ENCODE measurements at places on chromosomes 16 and 17.

GRCh38 chr16:27364493-27365141, 37.4 kb upstream of the IL21R start:
- no peak for DNase-seq

DNA sequence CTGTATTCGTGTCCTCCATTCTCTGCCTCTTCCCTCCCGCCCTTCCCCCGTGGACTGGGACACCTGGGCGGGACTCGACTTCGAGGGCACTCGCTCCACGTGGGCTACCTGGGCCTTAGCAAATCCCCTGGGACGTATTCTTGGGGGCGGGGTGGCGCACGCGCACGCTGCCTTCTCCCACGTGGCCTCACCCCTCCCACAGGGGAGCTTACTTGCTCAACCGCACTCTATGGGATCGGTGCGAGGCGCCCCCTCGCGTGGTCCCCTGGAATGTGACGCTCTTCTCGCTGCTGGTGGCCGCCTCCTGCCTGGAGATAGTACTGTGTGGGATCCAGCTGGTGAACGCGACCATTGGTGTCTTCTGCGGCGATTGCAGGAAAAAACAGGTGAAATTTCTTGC, 3.5 kb downstream of the VMO1 start:
- DNase-seq = no peak

DNA sequence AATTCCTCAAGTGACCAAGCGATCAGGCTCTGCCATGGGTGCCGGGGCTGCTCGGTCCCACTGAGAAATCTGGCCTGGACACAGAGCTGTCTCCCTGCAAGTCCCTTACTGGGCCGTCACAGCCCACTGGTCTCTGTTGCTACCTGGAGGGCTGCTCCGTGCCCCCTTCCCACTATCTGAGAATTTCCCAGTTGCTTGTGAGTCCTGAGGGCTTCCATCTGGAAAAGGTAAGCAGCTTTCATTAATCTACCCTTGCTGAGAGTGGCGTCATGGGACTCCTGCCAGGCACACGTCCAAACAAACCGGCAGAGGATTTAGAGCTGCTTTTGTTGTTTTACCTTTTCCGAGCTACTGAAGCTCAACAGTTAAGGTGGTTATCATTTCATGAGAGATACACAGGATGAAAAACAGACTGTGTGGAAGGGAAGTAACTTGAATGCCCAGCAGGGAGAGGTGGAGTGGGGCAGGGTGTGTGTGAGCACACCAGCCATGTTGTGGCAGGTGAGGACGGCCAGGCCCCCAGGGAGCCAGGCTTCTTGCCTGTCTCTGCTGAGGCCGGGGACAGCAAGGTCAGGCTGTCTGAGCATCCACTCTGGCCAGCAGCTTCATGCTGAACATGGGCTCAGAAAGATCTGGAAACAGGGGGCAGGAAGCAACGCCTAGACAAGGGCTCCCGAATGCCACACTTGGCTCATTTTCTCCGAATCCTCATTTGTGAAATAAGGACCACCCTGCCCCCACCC, 50.6 kb downstream of the GTF3C1 start:
- no peak for DNase-seq

DNA sequence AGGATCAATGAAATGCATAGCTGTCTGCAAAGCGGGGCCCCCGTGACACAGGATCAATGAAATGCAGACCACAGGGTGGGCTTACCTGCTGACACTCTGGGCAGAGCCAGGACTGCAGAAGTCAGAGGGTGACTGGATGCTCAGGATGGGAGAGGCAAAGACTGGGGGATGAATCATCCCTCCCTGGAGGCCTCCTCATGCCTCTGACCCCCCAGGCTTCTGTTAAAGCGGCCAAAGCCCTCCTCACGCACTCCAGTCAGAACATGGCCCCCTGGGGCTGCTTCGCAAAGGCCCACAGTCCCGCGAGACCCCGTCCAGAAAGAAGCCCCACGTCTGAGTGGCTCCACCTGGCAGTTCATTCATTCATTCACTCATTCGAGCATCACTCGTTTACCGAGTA, 38.4 kb upstream of the FOXF1 start:
- DNase-seq = no peak

GRCh38 chr17:16371742-16372141, 9.1 kb upstream of the UBB start:
- DNase-seq = no peak

- DNase-seq = peak; percentile 46
Observed at GRCh38 chr17:2749058-2749783, at the start of gene CCDC92B. TSS of gene CCDC92B (minus strand) at chr17:2749652. CDS start at chr17:2735145, 14,507 bp downstream.

GRCh38 chr17:36014946-36015345, 2.8 kb downstream of the CCL23 start:
- no peak for DNase-seq

GRCh38 chr16:70743791-70744190, 57.2 kb downstream of the VAC14 start:
- no peak for DNase-seq

DNA sequence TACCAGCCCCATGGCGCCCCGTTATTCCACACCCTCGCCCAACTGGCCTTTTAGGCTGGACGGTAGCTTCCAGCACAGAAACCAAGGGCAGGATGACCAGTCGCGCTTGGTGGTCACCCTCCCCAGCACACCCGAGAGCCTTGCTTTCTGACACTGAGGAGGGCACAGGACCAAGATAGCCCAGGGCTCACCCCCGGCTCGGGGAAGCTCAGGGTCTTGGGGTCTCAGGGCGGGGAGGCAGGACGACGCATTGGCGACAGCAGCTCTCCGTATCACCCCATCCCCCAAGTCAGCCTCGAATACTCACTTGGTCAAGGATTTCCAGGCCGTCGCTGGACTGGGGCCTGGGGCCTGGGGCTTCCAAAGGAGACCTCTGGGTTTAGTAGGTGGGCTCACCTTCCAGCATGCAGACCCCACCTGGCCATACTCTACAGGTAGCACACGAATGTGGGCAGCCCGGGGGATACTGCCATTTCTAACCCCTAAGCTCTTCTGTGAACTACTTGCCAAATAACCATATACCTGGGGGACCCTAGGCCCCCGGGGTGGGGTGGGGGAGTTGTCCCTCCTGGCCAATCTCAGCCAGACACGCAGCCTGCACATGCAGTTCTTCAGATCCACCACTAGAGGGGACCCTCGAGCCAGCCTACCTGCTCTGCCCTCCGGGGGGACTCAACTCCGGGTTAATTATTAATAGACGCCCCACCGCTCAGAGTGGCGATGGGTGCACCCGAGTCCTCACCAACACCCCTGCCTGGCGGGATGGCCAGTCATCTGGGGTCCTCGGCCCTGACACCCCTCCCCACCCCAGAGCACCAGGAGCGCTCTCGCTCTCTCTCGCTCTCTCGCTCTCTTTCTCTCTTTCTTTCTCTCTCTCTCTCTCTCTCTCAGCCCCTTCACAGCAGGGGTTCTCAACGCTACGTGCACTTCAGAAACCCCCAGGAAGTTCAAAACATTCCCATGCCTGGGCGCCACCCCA, 30.0 kb downstream of the TBC1D16 start:
- peak; percentile 6 for DNase-seq

DNA sequence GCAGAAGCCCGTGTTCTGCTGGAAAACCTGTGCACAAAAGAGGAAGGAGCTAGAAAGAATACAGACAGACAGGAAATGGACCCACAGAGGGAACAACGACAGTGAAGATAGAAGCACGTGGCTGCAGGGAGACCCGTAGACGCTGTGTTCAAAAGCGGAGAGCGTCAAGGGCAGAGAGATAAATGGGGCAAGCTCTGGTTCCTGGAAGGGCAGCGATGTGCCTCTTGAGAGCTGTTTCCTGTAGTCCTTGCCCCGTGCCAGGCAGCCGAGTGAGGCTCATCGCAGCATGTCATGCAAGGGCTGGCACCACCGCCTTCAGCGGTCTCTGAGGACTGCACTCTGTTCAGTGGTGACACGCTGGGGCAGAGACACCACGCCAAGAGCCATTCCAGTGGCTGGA, 43.6 kb upstream of the CACNG5 start:
- no peak for DNase-seq

DNA sequence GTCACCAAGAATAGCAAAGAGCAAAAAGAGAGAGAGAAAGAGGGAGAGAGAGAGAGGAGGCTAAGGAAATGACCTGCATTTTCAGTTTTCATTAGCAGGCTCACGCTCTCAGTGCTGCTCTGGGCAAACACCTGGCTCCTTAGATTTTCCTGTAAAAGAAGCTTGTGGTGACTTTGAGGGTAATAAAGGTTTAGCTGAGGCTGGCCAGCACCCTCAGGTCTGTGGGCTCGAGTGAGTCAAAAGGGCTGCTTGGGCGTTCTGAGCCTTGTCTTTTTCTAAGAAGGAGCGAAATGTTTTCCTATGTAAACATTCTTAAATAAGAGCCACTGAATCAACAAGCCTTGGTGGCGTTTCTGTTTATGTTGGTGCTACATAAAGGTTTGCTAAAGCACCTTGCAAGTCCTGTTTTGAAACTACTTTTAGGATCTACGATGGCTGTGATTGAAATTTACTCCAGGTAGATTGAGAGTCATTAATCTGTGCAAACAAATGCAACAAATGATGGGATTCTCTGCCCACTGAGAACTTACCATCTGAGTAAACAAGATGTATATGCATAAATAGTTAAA, 38.8 kb downstream of the SHISA6 start:
- no peak for DNase-seq

- DNase-seq = no peak
Observed at GRCh38 chr17:45747911-45748310, 36.2 kb upstream of the CRHR1 start.

DNA sequence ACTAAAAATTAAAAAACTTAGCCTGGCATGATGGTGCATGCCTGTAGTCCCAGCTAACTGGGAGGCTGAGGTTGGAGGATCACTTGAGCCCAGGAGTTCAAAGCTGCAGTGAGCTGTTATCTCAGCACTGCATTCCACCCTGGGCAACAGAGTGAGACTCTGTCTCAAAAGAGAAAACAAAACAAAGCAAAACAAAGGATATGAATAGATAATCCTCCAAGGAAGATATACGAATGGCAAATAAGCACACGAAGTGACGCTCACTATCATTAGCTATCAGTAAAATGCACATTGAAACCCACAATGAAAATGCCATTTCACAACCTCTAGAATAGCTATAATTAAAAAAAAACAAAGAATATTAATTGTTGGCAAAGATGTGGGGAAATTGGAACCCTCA, 386.2 kb upstream of the CCL2 start:
- DNase-seq = no peak

DNA sequence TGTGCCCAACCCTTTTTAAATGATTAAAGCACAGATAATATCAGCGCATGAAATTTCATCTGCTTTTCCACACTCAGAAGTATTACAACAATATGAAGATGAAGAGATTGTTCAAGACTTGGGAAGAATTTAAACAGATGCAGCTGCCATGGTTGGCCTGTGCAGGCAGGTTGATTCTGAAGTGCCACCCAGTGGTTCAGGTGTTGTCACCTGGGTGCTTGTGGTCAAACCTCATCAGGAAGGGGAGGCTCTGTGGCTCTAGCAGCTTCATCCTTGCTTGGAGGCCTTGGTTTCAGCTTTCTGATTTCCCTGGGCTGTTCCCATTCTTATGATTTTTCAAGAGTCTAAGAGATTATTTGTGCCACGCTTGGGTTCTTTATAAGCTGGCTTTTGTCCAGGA, 22.2 kb upstream of the CLEC18C start:
- DNase-seq = no peak

DNA sequence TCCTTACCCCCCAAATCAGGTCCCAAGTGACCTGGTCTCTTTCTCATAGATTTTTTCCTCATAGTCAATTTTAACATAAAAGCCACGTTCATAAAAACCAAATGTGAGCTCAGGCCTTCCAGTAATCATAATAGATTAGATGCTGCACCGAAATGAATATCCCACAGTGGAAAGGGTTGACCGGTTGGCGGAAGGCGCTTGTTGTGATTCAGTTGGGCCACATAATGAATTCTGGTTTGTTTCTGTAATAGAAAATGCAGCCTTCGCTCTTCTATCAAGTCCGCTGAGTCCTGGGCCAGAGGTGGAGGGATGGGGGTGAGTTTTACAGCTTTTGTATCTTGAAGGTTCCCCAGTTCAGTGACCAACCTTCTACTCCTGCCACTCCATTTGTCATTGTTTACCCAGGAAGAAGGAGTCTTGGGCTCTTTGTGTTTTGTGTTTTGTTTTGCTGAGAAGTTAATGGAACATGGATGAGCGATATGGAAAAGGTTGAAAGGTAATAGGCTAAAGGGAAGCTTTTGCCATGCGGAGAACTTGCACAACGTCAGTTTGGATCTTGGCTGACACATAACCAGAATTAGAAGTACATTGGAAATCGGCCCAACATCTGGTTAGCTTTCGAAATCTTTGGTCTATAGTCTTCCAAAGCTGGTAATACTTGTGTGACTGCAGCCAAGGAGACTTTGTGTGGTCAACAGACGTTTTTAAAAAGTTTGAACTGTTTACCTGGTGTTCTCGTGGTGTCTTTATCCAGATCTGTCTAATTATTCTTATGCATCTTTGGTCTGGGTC, 89.5 kb downstream of the CLEC16A start:
- DNase-seq = no peak

GRCh38 chr16:61897657-61898056, 138.6 kb downstream of the CDH8 start:
- no peak for DNase-seq

DNA sequence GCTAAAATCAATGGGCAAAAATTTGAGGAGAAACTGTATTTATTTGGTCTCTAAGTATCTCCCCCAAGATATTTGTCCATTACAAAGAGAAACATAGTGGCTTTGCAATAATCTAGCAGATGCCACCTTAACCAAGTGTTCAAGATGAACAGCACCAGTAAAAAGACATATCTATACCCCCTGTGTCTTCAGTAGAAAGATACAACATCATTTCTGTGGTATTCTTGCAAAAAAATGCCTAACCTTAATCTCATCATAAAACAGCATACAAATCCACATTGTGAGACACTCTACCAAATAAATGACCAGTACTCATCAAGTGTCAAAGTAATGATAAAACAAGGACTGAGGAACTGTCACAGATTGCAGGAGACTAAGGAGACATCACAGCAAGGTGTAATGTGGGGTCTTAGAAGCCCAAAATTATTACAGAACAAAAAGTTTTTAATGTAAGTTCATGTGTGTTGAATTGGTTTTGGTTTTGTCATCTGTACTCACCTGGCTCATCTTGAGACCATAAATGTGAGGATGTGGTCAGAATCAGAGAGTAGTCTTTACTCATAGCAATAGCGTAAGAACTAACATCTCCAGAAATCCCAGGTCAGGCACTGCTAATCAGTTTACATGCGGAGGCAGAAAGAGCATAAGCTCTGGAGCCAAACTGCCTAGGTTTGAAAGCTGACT, 77.2 kb downstream of the AATF start:
- no peak for DNase-seq
